Jurkat, Clone E6-1 (cell line): ENCODE measurements at places on chromosomes 2 and 18.

DNA sequence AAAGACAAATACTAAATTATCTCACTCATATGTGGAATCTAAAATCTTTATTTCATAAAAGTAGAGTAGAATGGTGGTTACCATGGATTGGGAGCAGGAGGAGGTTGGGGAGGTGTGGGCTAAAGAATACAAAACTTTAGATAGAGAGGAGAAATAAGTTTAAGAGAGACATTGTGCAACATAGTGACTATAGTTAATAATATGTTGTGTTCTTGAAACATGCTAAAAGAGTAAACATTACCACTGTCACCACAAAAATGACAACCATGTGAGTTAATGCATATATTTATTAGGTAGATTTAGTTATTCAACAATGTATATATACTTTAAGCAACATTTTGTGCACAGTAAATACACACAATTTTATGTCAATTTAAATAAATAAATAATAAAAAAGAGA lies 128.5 kb upstream of the COL3A1 start:
- DNase-seq: no peak

DNA sequence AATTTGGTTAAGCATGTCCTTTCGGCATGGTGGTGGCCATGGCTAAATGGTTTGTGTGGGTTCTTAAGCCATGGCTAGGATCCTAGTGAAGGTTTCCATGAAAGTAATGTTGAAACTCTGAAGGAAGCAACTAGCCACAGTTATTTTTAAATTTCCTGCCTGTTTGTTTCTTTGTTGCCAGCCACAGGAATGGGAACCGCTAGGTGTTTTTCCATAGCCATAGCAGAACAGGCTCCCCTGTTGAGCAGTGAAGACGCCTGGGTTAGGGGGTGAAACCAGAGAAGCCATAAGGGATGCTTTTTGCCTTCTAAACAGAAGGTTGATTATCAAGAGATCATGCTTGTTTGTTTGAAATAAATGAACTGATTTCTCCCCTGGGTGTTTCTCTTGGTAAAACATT lies 60.1 kb upstream of the CHMP1B start:
- DNase-seq: no peak

- DNase-seq: no peak
Measured at GRCh38 chr18:59048378-59048777, 91.3 kb upstream of the SEC11C start.

- DNase-seq: no peak
Measured at GRCh38 chr2:238818561-238818960, 29.3 kb upstream of the TWIST2 start.

DNA sequence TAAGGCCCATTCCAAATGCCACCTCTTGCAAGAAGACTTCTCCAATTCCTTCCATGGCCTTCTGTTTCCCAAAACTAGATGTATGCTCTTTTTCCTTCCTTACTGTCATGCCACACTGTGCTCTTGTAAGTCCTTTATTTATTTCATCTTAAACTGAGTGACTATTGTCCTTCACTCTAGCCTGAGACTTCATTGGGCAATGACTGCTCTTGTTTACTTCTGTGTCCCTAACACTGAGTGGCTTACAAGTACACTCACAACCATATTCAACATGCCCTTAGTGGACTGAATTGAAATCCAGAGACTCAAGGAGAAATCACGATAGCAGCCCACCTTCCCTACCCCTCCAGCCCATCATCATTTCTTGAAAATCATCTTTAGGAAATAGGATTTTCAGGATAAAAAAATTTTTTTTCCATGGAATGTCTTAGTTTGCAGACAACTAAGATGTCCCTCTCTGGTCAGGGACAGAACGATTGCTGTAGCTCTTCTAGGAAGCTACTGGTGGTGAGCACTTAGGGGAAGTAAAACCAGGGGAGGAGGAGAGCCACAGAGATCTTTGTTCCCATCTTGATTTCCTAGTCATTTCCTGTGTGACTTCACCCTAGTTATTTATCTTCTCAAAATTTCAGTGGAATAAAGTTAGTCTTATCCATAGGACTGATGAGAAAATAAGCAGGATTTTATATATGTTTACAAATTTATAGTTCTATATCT lies 80.7 kb downstream of the CYRIA start:
- no peak for DNase-seq

DNA sequence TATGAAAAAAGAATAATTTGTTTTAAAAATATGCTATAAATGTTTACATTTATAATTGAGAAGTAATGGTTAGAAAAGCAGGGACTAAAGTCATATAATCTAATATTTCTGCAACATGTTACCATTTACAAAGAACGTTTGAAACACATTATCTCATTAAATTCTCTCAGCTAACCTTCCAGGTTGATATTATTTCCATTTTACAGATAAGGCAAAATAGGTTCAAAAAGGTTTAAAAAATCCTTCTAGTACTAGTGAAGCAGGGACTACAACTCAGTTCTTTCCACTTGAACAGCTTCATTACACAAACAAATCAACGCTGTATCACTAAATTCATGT lies 875 bp downstream of the FASTKD1 start:
- DNase-seq: no peak

- DNase-seq: no peak
Measured at GRCh38 chr2:187442378-187442777, 5.7 kb downstream of the CALCRL start.

- no peak for DNase-seq
Measured at GRCh38 chr2:45814951-45815621, 163.6 kb downstream of the PRKCE start.

DNA sequence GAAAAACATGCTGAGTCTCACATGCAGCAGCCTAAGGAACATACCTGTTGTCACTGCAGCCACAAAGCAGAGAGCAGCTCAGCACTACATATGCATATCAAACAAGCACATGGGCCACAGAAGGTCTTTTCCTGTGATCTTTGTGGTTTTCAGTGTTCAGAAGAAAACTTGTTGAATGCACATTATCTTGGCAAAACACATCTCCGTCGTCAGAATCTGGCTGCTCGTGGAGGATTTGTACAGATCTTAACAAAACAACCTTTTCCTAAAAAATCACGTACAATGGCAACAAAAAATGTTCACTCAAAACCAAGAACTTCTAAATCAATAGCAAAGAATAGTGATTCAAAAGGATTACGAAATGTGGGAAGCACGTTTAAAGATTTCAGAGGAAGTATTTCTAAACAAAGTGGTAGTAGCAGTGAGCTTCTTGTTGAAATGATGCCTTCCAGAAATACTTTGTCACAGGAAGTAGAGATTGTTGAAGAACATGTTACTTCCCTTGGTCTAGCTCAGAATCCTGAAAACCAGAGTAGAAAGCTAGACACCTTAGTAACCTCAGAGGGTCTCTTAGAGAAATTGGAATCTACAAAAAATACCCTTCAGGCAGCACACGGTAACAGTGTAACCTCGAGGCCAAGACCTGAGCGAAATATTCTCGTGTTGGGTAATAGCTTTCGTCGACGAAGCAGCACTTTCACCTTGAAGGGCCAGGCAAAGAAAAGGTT lies 34.1 kb downstream of the ZNF407 start:
- DNase-seq: peak; percentile 92
